GM20000 (cell line): ENCODE measurements at places on chromosomes 4 and X.

- no peak for DNase-seq
Observed at GRCh38 chr4:108029731-108030130, 40.0 kb downstream of the HADH start.

DNA sequence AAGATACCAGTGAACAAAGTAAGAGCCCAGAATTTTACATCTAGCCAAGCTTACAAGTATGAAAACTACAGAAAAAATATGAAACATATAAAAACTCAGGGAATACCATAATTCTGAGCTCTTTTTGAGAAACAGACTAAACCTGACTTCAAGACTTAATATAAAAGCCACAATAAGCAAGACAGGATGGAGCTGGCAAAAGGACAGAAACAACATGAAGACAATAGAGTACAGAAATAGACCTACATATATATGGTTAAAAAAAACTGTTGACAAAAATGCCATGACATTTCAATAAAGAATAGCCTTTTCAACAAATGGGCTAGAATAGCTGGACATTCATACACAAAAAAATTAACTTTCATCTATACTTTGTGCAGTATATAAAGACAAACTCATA is 49.4 kb downstream of the UBA6 start:
- DNase-seq, result no peak

- peak; percentile 96 for DNase-seq
Observed at GRCh38 chr4:107989537-107990386, at the start of gene HADH. HADH (plus strand) TSS chr4:107989889; CDS start chr4:107989933, 44 bp downstream.

DNA sequence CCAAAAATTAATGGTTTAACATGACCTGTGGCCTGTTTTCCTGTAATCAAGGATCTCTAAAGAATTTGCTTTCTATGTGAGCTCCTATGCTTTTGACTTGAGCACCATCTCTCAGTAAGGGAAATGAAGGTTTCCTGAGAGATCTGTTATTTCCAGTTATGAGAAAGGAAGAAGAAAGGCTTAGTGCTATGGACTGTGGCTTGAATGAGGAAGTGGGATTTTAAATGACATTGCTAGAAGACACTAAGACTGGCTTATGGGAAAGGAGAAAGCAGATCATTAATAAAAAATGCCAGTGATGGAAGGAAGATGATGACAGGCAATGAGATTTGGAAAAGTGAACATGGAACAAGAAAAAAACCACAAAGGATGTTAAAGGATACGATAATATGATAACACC is 285.4 kb downstream of the OPHN1 start:
- no peak for DNase-seq

DNA sequence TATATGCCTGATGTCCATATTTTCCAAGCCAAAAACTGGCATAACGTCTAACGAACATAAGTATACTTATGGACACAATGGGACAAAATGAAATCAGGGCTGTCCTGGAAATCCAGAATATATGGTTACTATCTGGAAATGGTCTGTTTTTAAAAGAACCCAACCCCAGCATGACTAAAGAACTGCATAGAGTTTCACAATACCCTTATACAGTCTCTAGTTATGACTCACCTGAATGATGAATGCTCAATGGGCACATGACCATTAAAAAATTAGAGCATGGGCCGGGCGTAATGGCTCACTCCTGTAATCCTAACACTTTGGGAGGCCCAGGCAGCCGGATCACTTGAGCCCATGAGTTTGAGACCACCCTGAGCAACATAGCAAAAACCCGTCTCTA is 31.8 kb downstream of the AMMECR1 start:
- no peak for DNase-seq

GRCh38 chr4:8279321-8280157 is 10.0 kb downstream of the HTRA3 start:
- no peak for DNase-seq

- DNase-seq, result no peak
Observed at GRCh38 chrX:47828984-47829383, 7.7 kb upstream of the ZNF81 start.

GRCh38 chr4:157225096-157225495 is 4.6 kb downstream of the GRIA2 start:
- no peak for DNase-seq
